ENCODE measurements at places on chromosomes 4 and X.

DNA sequence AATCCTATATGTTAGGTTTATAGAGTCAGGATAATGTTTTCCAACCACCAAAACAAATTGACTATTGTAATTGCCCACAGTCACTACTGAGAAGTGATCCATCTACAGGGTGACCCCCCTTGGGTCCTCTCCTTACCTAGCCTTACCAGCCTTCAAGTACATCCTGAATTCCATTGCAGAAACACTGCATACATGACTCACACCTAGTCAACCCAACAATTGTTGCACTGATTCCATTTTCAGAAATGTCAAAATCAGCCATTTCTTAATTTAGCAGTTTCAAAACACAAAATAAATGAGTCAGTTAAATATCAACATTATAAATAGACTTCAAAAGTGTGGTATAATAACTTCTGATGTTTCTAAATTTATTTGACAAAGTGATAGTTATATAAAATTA lies 106.3 kb upstream of the TNIP3 start:
- DNase-seq, result no peak
- H3K27me3 ChIP-seq, result no peaks in the 10 kb centered on the region
- H3K27ac ChIP-seq, result no peak overlapping the region
- no peak overlapping the region for H3K4me3 ChIP-seq
- no peaks in the 10 kb centered on the region for H3K36me3 ChIP-seq
- H3K4me1 ChIP-seq, result peaks cover 11% of the 10 kb centered on the region

DNA sequence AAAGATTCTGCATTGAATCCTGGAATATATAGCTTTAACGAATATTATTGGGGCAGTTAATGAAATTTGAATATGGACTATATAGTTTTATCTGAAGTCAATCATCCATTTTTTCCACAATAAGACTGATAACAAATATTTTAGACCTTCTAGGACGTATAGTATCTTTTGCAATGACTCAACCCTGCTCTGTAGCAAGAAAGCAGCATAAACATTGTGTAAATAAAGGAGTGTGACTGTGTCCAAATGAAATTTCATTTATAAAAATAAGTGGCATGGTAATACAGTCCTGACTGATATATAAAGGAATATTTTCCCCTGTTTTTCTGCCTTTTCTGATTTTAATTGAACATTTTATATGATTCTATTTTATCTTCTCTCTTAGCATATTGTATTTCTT lies 947.7 kb upstream of the SLIT2 start:
- no peaks in the 10 kb centered on the region for H3K36me3 ChIP-seq
- H3K4me1 ChIP-seq, result no peaks in the 10 kb centered on the region
- no peak for DNase-seq
- H3K4me3 ChIP-seq, result no peak overlapping the region

DNA sequence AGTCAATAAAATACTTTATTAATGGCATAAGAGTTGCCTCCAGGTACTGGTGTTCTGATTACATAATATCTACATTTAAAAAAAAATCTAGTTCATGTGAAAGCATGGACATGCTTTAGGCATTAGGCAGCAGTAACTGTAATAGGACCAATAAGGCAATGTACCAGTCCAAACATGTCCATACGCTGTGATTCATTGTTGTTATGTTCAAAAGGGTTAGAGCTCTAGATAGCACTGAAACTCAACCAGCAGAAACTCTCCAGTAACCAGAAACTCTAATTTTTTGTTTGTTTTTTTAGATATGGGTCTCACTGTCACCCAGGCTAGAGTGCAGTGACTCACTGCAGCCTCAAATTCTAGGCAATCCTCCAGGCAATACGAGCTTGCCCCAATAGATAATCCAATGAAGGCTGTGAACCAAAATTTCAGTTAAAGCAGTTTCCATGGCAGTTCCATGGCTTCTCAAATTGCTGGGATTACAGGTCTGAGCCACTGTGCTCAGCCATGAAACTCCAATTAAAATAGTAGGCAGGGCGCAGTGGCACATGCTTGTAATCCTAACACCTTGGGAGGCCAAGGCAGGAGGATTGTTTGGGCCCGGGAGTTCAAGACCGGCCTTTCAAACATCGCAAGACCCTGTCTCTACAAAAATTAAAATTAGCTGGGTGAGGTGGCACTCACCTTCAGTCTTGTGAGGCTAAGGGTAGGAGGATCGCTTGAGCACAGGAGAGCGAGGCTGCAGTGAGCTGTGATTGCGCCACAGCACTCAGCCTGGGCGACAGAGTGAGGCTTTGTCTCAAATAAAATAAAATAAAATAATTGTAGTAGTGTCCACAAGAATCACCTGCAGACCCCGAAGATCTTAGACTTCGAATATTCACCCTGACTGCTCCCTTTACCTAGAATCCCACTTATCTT lies 36.3 kb downstream of the MGARP start:
- no peak overlapping the region for H3K27ac ChIP-seq
- H3K27me3 ChIP-seq, result peaks cover 2% of the 10 kb centered on the region
- peaks cover under 1% of the 10 kb centered on the region for H3K4me1 ChIP-seq
- H3K36me3 ChIP-seq, result no peaks in the 10 kb centered on the region
- H3K4me3 ChIP-seq, result no peak overlapping the region

DNA sequence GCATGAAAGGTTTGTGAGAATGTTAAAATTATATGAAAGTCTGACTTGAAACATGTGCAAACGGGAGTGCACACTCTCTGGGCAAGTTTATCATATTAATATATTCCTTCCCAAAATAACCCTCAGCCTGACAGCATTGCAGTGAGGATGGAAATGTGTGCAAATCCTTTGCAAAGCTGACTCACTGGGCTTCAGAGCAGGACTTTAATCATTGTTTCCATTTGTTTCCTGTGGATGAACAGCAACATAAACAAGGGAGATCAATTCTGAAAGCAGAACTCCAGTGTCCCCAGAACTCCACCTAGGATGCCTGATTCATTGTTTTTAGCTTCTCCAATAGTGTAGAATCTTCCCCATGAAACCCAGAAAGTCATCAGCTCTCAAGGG lies 32.9 kb downstream of the SLC2A9 start:
- H3K4me3 ChIP-seq, result no peak overlapping the region
- H3K4me1 ChIP-seq, result no peaks in the 10 kb centered on the region

GRCh38 chr4:92253550-92253949 lies 50.2 kb upstream of the GRID2 start:
- no peaks in the 10 kb centered on the region for H3K36me3 ChIP-seq
- H3K4me1 ChIP-seq, result no peaks in the 10 kb centered on the region
- no peak overlapping the region for H3K4me3 ChIP-seq
- H3K27ac ChIP-seq, result no peak overlapping the region
- DNase-seq, result no peak

Measured in activated naive CD8-positive, alpha-beta T cell treated with anti-CD3 and anti-CD28 coated beads, Interleukin-2, amount 10 ng/mL, durations not matched to agents 7 days and 5 days (primary cell).